ENCODE measurements at places on chromosomes 4 and X.

DNA sequence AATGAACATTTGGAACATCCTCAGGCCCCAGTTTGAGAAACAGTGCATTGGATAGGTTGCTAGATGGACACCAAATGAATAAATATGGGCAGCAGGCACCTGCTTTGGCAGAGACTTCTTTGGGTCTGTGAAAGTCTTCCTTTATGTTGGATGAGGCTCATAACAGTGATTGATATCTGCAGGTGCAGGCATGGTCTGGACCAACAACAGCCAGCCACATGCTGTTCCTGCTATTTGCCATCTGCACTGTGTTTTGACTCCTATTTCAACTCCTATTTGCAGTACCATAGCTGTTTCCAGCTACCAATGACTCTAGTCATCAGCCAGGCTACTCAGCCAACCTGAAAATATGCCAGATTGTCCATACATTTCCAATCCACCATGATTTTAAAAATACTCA, 60.9 kb downstream of the ANAPC4 start:
- peak; percentile 35 for DNase-seq

DNA sequence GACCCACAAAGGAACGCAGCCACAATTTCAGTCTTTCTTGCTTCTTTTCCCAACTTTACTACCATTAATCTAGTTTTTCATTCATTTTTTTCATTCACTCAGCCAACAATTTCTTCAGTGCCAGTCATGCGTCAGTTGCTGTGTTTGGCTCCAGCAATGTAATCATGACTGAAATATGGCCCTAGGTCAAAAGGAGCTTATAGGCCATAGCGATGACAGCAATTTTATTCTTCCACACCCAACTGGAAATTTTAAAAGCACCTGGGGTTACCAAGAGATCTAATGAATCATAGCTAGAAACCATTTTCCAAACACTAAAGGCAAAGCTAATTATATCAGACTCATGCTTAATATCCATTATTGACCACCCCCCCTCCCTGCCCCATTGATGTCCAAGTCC, 29.8 kb upstream of the C1QTNF7 start:
- no peak for DNase-seq

GRCh38 chrX:2828959-2829411, 255 bp downstream of the GYG2 start:
- no peak for DNase-seq

- peak; percentile 17 for DNase-seq
Measured at GRCh38 chr4:99586797-99587196, 12.2 kb downstream of the MTTP start.

DNA sequence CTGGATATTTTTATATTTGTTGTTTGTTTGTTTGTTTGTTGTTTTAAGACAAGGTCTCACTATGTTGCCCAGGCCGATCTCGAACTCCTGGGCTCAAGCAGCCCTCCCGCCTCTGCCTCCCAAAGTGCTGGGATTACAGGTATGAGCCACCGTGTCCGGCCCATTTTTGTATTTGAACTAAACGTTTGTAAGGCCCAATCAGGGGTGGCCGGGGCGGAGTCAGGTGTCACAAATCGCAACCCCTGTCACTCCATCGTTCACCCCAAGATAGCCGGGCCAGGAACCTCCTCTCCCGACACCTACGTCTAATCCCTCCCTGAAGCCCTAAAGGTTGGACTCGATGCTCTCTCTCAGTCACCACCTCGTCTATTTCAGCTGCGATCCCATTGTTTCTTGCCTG, 722 bp upstream of the EFHC2 start:
- DNase-seq, result no peak

DNA sequence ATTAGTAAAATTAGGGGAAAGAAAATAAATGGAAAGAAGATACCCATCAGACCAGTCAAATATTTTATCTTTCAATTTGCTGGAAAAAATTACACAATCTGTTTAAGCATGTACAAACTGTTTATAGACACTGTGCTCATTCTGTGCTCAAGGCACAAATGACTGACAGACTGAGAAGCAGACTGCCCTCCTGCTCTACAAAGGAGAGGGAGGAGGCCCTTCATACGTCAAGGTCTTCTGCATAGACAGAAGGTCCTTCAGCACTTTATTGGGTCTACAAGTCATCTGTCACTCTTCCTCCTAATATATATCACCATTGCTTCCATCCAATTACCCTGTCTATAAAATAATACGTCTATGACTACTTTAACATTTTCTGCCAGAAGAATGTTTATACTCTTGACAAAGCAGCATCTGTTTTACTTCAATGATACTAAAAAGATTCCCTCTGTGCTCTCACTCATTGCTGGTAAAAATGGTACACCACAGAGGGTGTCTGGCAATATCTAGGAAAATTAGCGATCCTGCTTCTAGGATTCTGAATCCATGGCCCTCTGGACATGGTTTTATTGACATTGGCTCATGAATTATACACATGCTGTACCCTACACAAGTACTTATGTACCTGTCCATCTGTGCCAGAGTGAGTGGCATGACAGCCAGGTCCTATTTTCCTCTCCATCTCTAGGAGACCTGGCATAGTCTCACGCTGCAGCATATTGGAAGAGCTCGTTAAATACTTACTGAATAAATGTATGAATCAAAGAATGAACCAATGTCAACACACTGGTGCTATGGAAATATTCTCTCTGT, 11.3 kb downstream of the SLC10A6 start:
- no peak for DNase-seq

- no peak for DNase-seq
Measured at GRCh38 chr4:7648544-7649395, 214.0 kb upstream of the PSAPL1 start.

DNA sequence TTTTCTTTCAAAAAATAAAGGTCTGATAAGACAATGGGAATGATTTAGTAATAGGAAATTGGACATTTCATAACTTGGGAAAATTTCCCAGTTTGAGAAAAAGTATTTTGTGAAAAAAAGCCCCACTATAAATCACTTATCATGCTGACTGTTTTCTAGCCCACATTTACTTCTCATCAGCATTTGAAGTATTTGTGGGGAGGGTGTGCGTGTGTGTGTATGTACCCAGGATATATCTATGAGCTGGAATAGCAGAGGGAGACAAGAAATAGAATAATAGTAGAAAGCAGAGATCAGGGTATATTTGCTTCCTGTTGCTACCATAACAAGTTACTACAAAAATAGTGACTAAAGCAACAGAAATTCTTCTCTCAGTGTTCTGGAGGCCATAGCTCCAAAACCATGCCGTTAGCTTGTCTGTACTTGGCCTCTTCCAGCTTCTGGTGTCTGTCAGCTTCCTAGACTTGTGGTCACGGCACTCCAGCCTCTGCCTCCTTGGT, 139.8 kb downstream of the PTTG2 start:
- DNase-seq, result no peak

- DNase-seq, result no peak
Measured at GRCh38 chr4:158050942-158051341, 121.9 kb downstream of the GASK1B start.

GRCh38 chrX:153662266-153662665, 11.3 kb downstream of the PNCK start:
- no peak for DNase-seq

DNA sequence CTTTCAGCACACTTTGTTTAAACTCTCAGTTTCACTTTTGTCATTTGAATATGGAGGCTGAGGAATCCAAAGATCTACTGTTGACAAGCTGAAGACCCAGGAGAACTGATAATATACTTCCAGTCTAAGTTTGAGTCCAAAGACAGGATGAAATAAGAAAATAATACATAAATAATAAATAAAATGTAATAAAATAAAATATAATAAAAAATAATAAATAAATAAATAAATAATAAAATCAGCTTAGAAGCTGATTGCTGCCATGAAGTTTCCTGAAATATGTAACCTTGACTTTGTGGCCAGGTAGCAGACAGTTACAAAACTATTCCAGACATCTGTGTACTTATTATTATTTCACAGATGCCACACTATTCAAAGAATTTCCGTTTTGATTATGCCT, 55.0 kb downstream of the NPY2R start:
- DNase-seq, result no peak

GRCh38 chr4:110989125-110989524, 366.2 kb upstream of the PITX2 start:
- no peak for DNase-seq

- no peak for DNase-seq
Measured at GRCh38 chr4:41120297-41121217, 93.8 kb downstream of the APBB2 start.

- no peak for DNase-seq
Measured at GRCh38 chrX:23936180-23936579, 28.4 kb downstream of the CXorf58 start.

- no peak for DNase-seq
Measured at GRCh38 chr4:81472281-81473182, 825 bp upstream of the RASGEF1B start.

GRCh38 chr4:143402776-143403552, 66.3 kb downstream of the GAB1 start:
- DNase-seq, result no peak

- no peak for DNase-seq
Measured at GRCh38 chr4:48602763-48603162, 112.7 kb downstream of the ZAR1 start.

DNA sequence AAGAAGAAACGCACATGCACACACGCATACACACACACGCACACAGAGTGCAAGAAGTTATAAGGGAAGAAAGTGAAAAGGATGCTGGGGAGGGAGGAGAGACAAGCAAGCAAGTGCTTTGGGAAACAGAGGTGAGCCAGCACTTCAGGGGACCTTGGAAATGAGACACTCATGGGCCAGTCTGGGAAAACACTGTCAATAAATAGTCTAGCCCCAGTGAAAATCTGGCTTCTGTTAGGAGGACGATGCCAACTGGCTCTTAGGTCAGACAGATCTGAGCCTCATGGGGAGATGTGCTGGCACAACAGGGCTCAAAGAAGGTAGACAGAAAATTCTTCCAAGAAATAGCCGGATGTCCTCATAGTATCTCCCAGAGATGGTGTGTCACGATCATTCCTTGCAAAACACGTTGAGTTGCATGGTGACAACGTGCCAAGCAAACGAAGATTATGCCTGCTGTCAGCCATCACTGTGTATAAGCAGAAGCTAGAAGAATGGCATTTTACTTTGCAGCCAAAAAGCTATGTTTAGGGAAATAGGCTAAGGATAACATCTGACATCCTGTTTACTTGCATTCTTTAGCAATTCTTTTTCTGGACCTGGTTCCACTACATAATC, 557 bp upstream of the ARHGEF6 start:
- no peak for DNase-seq

GRCh38 chr4:7983296-7983695, 43.6 kb upstream of the AFAP1 start:
- DNase-seq, result no peak

DNA sequence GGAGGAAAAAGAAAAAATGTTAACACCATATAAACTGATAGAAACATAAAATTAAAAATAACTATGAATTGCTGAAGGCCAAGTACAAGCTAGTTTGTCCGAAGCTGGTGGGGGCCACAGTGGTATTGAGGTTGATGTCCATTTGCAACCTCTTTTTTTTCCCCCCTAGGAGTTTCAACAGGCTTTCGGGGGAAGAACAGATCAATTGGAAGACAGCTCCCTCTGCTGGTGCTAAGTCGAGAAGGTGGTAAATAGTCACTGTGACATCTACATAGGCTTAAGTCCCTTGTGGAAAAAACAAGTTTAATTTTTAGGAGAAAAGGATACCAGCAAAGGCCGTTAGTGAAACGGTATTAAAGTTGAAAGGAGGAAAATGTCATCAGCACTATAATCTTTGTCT, 115.7 kb upstream of the ZXDA start:
- DNase-seq, result peak; percentile 1

- DNase-seq, result no peak
Measured at GRCh38 chrX:22652596-22652995, 347.2 kb upstream of the DDX53 start.

DNA sequence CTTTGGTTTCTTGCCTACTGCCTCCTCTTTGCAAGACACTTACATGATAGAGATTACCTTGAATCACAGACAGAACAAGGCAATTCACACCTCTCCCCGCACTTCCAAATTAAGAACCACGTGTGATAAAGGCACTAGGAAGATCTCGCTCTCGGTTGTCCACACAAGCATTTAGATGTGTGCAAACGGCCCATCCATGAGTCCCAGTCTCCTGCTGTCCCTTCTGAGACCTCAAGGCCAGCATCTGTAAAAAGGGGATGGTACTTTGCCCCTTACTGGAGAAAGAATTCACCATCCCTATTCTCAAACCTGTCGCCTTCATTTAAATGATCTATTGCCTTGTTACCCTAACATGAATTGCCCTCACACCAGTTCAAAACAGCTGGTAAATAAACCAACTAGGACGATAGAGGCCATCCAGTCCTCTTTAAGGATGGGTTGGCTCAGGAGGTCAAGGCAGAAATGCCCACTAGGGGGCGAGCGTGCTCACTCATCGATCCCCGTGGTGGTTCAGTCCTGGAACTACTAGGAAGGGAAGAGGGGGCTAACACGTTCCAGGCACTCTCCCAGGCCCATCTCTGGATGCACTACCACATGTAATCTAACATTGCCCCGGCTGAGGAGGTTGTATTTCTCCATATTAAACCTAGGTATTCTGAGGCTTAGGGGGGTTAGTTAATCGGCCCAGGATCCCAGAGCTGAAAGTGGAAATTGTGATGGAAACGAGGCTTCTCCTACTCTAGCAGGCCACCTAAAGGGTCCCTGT, 95.8 kb downstream of the DHX15 start:
- DNase-seq, result peak; percentile 51

DNA sequence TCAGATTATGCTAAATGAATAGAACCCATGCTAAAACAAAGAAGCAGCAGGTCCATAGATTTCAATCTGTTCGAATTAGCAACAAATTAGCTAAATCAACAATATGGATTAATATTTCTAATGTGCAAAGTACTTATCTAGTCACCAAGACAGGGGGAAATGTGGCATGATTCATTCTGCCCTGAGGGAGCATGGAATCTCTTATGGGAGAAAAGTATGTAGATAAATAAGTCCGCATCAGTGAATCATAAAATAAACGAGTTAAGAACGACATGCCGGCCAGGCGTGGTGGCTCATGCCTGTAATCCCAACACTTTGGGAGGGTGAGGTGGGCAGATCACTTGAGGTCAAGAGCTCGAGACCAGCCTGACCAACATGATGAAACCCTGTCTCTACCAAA, 102.1 kb downstream of the ANOS1 start:
- DNase-seq, result no peak

- no peak for DNase-seq
Measured at GRCh38 chrX:33385546-33385945, 174.2 kb upstream of the DMD start.

- DNase-seq, result no peak
Measured at GRCh38 chr4:148823419-148823769, 381.2 kb upstream of the NR3C2 start.

- DNase-seq, result no peak
Measured at GRCh38 chrX:139158256-139158655, 372.3 kb upstream of the F9 start.

GRCh38 chrX:24920769-24921168, 95.0 kb downstream of the ARX start:
- DNase-seq, result no peak

GRCh38 chrX:16082470-16083085, 40.8 kb upstream of the GRPR start:
- no peak for DNase-seq
